ENCODE measurements at places on chromosomes 16 and 17.

DNA sequence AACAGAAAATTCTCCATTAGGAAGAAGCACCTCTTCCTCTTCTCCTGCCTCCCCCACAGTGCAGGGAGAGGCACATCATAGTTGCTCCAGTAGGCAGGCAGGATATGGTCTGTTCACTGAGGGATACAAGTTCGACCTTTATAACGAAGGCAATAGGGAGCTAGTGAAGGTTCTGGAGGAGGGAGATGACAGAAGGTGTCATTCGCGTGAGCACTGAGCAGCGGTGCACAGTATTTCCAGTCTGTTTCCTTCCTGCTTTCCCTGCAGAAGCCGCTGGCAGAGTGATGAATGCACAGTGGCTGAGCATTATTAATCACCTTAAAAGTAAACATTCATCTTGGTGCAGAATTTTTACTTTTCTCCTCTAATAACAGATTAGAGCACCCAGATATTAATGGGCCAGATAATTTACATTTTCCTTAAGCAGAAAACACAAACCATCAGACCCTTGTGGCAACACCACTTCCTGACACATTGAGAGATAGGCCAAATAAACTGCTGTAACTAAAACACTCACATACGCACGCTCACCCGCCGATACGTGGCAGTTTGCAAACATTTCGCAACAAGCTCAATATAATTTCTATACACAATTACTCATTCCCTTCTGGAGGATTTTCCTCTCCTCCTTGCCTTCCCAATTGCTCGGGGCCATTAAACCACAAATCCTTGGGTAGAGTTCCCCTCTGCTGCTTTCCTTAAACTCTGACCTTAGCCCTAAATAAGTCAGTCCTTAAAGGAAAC, 69.5 kb downstream of the AIPL1 start:
- no peaks in the 10 kb centered on the region for H3K36me3 ChIP-seq
- no peaks in the 10 kb centered on the region for H3K27me3 ChIP-seq
- H3K27ac ChIP-seq = no peak overlapping the region

- no peaks in the 10 kb centered on the region for H3K27me3 ChIP-seq
- H3K36me3 ChIP-seq = no peaks in the 10 kb centered on the region
- no peak for DNase-seq
- no peak overlapping the region for H3K4me3 ChIP-seq
- H3K27ac ChIP-seq = no peak overlapping the region
- H3K4me1 ChIP-seq = no peaks in the 10 kb centered on the region
Measured at GRCh38 chr17:73098919-73099318, 6.4 kb upstream of the SLC39A11 start.

DNA sequence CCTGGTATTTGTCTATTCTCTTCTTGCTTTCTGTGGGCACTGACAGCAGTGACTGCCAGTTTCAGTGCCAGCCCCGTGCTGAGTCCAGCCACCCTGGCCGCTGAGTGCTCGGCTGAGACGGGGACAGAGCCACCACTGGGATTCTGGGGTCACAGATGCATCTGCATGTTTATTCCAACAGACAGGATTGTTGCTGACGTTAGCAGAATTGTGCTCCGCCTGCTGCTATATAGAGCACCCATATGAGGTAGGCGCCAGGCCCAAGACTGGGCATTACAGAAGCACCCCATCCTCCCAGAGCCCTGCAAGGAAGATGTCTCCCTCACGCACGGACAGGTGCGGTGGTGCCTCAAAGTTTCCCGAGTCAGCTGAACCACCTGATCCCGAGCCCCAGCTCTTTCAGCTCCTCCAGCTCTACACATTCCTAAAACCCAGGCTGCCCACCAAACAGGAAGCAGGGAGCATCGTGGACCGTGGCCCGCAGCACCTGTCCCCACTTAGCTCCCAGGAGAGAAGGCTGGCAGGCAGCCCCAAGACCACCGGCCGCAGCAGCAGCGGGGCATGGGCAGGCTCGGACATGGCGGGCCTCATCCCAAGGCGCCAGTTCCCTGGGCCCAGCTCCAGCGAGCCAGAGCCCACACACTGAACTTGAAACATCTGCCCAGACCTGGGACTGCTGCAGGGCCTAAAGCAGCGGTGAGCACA, 44.9 kb upstream of the RASD1 start:
- H3K36me3 ChIP-seq = no peaks in the 10 kb centered on the region
- H3K4me3 ChIP-seq = no peak overlapping the region
- no peak overlapping the region for H3K27ac ChIP-seq

DNA sequence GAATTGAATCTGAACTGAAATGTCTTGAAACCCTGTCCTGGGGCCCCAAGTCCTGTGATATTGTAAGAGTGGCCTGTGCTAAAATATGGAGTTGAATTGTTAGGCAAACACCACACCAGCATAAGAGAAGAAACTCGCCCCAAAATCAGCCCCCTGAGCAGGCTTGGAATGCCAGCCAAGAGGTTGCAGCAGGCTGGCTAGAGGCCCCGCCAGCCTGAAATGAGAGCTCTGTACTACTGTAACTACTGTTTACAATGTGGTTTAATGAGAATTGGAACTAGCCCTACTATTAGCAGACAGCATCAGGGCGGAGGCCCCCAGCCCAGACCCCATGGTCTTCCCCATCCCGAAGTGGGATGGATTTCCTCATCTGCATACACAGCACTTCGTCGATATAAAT, 23.7 kb downstream of the FBXO39 start:
- H3K36me3 ChIP-seq = no peaks in the 10 kb centered on the region
- no peak overlapping the region for H3K4me3 ChIP-seq
- no peak for DNase-seq
- H3K4me1 ChIP-seq = no peaks in the 10 kb centered on the region

DNA sequence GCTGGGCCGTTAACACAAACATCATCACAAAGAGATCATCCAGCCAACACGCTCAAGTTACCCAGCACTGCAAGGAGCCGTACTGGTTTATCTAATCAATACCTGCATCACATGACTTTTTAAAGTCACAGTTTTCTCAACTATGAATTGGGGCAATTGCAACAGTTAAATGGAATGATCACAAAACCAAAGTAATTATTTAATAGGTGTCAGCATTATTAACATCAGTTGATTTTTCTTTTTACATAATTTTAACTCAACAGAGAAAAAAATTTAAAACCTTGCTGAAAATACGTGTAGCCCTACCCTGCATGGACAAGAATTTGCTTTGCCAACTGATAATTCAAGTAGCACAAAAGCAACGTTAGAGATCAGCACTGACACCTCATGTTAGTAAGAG, 95.7 kb upstream of the SOX9 start:
- DNase-seq = no peak
- no peak overlapping the region for H3K27ac ChIP-seq
- no peak overlapping the region for H3K4me3 ChIP-seq
- H3K36me3 ChIP-seq = no peaks in the 10 kb centered on the region
- no peaks in the 10 kb centered on the region for H3K27me3 ChIP-seq
- H3K4me1 ChIP-seq = peaks cover 7% of the 10 kb centered on the region

DNA sequence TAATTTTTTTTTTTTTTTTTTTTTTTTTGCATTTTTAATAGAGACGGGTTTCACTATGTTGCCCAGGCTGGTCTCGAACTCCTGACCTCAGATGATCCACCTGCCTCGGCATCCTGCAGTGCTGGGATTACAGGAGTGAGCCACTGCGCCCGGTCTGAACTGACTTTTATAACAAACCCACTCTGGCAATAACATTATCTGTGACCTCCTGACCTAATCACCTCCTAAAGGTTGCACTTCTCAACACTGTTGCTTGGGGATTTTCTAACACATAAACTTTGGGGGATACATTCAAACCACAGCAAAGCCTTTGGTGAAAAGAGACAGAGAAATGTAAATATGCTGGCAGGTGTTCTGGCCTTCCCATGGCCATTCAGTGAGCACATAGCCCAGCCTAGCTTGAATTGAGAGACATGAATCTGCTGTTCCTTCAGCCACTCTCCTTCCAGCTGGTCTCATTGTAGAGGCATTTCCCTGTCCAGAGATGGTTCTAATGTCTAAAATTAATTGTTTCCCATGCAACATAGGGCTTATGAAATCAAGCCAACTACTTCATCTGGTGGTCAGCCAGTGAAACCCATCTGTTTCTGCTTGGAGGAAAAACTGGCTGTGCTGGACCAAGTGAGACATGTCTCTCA, 28.3 kb downstream of the LYRM1 start:
- DNase-seq = no peak
- no peaks in the 10 kb centered on the region for H3K36me3 ChIP-seq
- H3K4me1 ChIP-seq = no peaks in the 10 kb centered on the region
- H3K4me3 ChIP-seq = no peak overlapping the region
- no peaks in the 10 kb centered on the region for H3K27me3 ChIP-seq
- H3K27ac ChIP-seq = no peak overlapping the region

GRCh38 chr16:80996688-80997138, 10.0 kb downstream of the CMC2 start:
- no peak overlapping the region for H3K4me3 ChIP-seq
- H3K36me3 ChIP-seq = no peaks in the 10 kb centered on the region
- no peak for DNase-seq
- H3K27me3 ChIP-seq = no peaks in the 10 kb centered on the region

DNA sequence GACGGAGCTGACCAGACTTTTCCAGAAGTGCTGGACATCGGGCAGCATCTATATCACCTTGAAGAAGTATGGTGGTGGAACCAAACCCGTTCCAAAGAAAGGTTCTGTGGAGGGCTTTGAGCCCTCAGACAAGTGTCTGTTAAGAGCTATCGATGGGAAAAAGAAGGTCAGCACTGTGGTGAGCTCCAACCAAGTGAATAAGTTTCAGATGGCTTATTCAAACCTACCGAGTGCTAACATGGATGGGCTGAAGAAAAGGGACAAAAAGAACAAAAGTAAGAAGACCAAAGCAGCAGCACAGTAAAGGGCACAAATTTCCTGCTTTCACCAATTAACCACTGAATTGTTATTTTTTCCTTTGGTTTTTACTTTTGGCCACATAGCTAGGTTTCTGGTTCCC, 6.9 kb downstream of the KAT7 start:
- peaks cover 11% of the 10 kb centered on the region for H3K4me1 ChIP-seq
- H3K27ac ChIP-seq = no peak overlapping the region
- no peak overlapping the region for H3K4me3 ChIP-seq
- no peaks in the 10 kb centered on the region for H3K36me3 ChIP-seq
- no peaks in the 10 kb centered on the region for H3K27me3 ChIP-seq

DNA sequence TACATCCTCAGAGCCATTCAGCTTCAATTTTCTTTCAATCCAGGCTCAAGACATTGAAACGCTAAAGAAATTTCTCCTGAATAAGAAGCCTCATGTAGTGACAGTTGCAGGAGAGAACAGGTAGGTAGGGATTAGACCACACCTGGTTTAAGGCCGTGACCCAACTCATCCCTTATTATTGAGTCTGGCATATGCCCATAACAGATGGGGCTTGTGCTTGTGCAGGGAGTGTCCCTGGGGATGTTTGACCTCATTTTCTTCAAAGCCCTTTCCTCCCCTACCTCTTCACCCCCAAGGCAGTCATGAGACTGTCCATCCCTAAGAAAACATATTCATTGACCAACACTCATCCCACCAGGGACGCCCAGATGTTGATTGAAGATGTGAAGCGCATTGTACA, 24.3 kb downstream of the SUPT6H start:
- no peaks in the 10 kb centered on the region for H3K4me1 ChIP-seq
- no peak for DNase-seq
- H3K36me3 ChIP-seq = no peaks in the 10 kb centered on the region
- no peaks in the 10 kb centered on the region for H3K27me3 ChIP-seq
- no peak overlapping the region for H3K27ac ChIP-seq

GRCh38 chr16:23863511-23864422, 28.0 kb downstream of the PRKCB start:
- H3K4me3 ChIP-seq = no peak overlapping the region
- DNase-seq = no peak
- H3K27ac ChIP-seq = no peak overlapping the region
- no peaks in the 10 kb centered on the region for H3K27me3 ChIP-seq
- H3K4me1 ChIP-seq = peaks cover 12% of the 10 kb centered on the region

GRCh38 chr17:35743626-35744328, 9.3 kb downstream of the GAS2L2 start:
- no peak overlapping the region for H3K4me3 ChIP-seq
- H3K4me1 ChIP-seq = no peaks in the 10 kb centered on the region
- no peaks in the 10 kb centered on the region for H3K27me3 ChIP-seq

- no peak for DNase-seq
- peaks cover 17% of the 10 kb centered on the region for H3K4me1 ChIP-seq
- no peaks in the 10 kb centered on the region for H3K27me3 ChIP-seq
- no peak overlapping the region for H3K4me3 ChIP-seq
- no peaks in the 10 kb centered on the region for H3K36me3 ChIP-seq
- H3K27ac ChIP-seq = no peak overlapping the region
Measured at GRCh38 chr17:49992191-49992932, 2.7 kb downstream of the DLX3 start.

DNA sequence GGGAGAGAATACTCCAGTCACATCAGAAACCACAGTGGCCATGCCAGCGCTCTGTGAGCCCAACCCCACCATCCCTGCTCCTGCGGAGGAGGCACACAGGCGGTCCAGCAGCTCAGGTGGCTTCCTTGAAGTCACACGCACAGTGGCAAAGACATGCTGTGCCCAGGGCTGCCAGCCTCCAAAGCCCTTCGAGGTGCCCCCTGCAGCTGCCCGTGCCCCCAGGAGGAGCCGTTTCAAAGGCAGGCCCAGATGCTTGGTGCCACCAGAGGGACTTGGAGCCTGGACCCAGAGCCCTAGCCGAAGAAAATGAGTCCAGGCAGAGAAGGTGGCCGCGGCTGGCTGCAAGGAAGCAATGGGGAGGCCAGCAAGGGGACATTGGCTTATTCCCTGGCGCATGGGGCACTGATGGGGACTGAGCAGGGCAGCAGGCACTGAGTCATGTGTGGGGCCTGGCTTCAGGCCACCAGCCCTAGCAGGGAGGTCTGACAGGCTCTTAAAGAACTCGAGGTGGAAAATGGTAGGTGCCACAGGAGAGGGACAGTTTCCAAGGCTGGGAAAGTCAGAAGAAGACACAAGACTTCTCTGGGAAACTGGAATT, 17.2 kb upstream of the CACNG1 start:
- no peak overlapping the region for H3K27ac ChIP-seq
- no peaks in the 10 kb centered on the region for H3K4me1 ChIP-seq
- DNase-seq = no peak
- no peaks in the 10 kb centered on the region for H3K27me3 ChIP-seq
- no peaks in the 10 kb centered on the region for H3K36me3 ChIP-seq

GRCh38 chr17:70636517-70637133, 467.3 kb downstream of the KCNJ2 start:
- no peaks in the 10 kb centered on the region for H3K27me3 ChIP-seq
- no peak overlapping the region for H3K4me3 ChIP-seq
- no peaks in the 10 kb centered on the region for H3K36me3 ChIP-seq
- DNase-seq = peak; percentile 24

GRCh38 chr17:58577696-58578095, 63.3 kb upstream of the MTMR4 start:
- H3K27me3 ChIP-seq = no peaks in the 10 kb centered on the region
- no peak overlapping the region for H3K4me3 ChIP-seq
- DNase-seq = peak; percentile 61
- H3K4me1 ChIP-seq = no peaks in the 10 kb centered on the region

GRCh38 chr17:79655672-79656290, 44.9 kb upstream of the RBFOX3 start:
- H3K27ac ChIP-seq = no peak overlapping the region
- H3K36me3 ChIP-seq = no peaks in the 10 kb centered on the region
- H3K4me1 ChIP-seq = peaks cover 9% of the 10 kb centered on the region
- no peak overlapping the region for H3K4me3 ChIP-seq
